ENCODE measurements at places on chromosomes 4 and X.
A peak's percentile ranks its signal among the peaks of the same experiment; 100 is the strongest.

GRCh38 chr4:184983672-184984356 is 34.5 kb upstream of the HELT start:
- DNase-seq: peak; percentile 43

- no peak for DNase-seq
Observed at GRCh38 chr4:40563401-40563800, 66.3 kb downstream of the RBM47 start.

GRCh38 chr4:623914-624566 is 1.3 kb upstream of the PDE6B start:
- no peak for DNase-seq

GRCh38 chr4:55554453-55555030 is 7.8 kb upstream of the CLOCK start:
- peak; percentile 58 for DNase-seq

- DNase-seq: no peak
Observed at GRCh38 chr4:97396097-97396496, 747.2 kb downstream of the STPG2 start.

DNA sequence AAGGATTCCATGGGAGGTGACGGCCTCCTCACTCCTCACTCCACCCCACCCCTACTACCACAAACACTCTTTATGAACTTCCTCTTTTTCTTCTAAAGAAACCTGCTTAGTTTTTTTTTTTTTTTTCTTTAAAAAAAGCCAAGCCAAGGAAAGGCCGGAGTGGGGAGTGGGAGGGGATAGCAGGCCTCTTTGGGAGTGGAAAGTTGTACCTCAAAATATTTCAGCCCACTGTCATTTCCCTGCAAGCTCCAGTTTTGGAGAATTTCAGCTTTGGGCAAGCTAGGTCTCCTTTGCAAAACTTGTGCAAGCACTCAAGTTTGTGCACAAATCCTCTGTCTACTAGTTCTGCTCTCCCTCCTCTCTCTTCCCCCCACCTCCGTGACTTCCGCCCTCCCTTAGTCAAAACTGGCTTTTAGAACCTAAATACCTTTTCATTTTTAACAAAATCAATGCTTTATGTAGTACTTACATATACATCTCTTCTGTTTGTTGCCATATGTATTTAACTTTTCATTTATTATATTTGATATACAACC is 512 bp upstream of the ANTXR2 start:
- DNase-seq: peak; percentile 10

- no peak for DNase-seq
Observed at GRCh38 chr4:167234316-167234881, at the start of gene SPOCK3. SPOCK3 (minus strand) TSS chr4:167234494.

DNA sequence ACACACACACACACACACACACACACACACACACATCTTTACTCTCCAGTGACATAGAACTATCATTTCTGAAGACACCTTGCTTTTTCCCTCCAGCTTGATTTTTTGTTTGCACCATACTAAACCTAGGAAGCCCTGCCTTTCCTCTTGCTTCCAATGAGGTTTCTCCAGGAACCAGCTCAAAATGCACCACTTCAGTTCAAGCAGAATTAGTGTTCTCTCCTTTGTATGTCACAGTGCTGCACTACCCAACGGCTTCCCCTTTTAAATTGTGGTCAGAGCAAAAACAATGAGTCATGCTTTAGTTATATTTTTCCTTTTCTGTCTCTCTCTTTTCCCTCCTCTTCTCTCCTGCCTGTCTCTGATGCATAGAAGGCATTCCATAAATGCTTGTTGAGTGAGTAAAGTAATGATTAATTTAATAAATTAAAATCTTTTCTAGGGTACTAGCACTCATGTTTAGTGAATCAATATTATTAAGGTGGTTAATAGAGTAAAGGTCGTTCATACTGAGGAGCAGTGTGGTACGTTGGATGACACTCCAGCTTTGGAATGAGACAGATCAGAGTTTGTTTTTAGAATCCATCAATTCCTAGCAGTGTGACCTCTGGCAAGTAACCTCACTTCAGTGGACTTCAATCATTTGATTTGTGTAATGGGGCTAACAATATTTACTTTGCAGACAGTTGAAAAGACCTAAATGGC is 5.9 kb downstream of the RTL3 start:
- peak; percentile 41 for DNase-seq
